Vagina (tissue), 2 donors: ENCODE measurements at places on chromosomes 2 and 18. TPM values are rescaled to one million over a fixed set of nuclear protein-coding genes. Genes with fewer than 3 reads are reported as not detected.

- no peaks in the 10 kb centered on the region for H3K27me3 ChIP-seq
- no peak overlapping the region for H3K4me3 ChIP-seq
- H3K27ac ChIP-seq: no peak overlapping the region
- DNase-seq: no peak
- no peaks in the 10 kb centered on the region for H3K4me1 ChIP-seq
- no peaks in the 10 kb centered on the region for H3K36me3 ChIP-seq
Measured at GRCh38 chr2:240730501-240731177, 39.0 kb downstream of the AQP12A start.

GRCh38 chr2:2719015-2719414 lies 387.9 kb upstream of the MYT1L start:
- H3K27me3 ChIP-seq: no peaks in the 10 kb centered on the region
- no peak for DNase-seq
- H3K36me3 ChIP-seq: no peaks in the 10 kb centered on the region
- no peaks in the 10 kb centered on the region for H3K4me1 ChIP-seq

- H3K27ac ChIP-seq: no peak overlapping the region
- H3K27me3 ChIP-seq: no peaks in the 10 kb centered on the region
- no peak for DNase-seq
- H3K4me1 ChIP-seq: no peaks in the 10 kb centered on the region
- no peak overlapping the region for H3K4me3 ChIP-seq
- H3K36me3 ChIP-seq: peaks cover 3% of the 10 kb centered on the region
Measured at GRCh38 chr2:135151615-135152014, 99.5 kb downstream of the RAB3GAP1 start.

DNA sequence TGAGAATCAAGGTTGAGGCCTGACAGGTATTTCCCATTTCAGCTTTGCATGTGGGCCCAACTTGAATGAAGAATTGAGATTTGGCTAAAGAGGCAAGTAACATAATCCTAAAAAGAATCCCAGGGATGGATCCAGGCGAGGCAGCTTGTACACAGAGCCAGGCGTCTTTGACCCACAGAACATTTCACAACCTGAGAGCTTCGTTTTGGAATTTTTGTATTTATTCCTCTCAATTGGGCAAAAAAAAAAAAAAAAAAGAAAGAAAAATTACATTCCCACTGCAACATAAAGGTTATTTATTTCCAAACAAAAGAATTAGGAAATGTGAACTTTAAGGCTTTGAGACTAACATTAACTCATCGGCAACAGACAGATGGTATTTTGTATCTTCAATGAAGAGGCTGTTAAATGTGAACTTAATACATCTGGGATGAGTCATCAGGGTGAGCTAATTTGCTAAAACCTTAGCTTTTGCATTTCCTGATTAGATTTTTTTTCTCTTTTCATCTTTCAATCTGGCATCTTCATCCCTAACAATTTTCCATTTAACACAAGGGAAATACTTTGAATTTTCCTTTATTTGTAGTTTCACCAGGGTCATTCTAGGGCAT lies 478.5 kb upstream of the TNP1 start:
- H3K36me3 ChIP-seq: no peaks in the 10 kb centered on the region
- no peak overlapping the region for H3K4me3 ChIP-seq
- H3K27ac ChIP-seq: peak overlapping the region; percentile 48
- H3K27me3 ChIP-seq: no peaks in the 10 kb centered on the region
- no peak for DNase-seq
- H3K4me1 ChIP-seq: no peaks in the 10 kb centered on the region

GRCh38 chr2:224217233-224217961 lies 178.3 kb upstream of the SERPINE2 start:
- H3K4me1 ChIP-seq: peaks cover 15% of the 10 kb centered on the region
- H3K36me3 ChIP-seq: no peaks in the 10 kb centered on the region
- no peak for DNase-seq
- H3K4me3 ChIP-seq: no peak overlapping the region
- no peaks in the 10 kb centered on the region for H3K27me3 ChIP-seq
- no peak overlapping the region for H3K27ac ChIP-seq

The B3GNT7 gene
- total RNA-seq: 7.1 TPM

The RND3 gene
- total RNA-seq: 62.1 TPM

The SLC8A1 gene
- 40.8 TPM for total RNA-seq
